ENCODE measurements at places on chromosomes 7 and 10.
A peak's percentile ranks its signal among the peaks of the same experiment; 100 is the strongest.

DNA sequence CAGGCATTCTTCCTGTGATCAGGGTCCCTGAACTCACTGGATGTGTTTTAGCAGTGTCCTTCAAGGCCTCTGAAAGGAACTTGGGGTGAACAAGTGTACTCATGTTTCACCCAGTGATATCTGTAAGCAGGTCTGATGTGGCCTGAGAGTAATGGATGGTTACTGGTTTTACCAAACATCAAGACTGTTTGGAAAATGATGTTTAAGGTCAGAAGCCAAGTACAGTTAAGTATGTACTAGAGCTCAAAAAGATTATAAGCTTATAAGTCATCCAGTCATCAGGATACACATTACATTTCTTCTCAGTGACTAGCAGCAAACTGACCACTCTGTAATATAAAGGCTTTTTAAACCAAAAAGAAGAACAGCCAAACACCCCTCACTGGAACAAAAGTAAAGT, 79.8 kb upstream of the PTN start:
- DNase-seq: no peak

DNA sequence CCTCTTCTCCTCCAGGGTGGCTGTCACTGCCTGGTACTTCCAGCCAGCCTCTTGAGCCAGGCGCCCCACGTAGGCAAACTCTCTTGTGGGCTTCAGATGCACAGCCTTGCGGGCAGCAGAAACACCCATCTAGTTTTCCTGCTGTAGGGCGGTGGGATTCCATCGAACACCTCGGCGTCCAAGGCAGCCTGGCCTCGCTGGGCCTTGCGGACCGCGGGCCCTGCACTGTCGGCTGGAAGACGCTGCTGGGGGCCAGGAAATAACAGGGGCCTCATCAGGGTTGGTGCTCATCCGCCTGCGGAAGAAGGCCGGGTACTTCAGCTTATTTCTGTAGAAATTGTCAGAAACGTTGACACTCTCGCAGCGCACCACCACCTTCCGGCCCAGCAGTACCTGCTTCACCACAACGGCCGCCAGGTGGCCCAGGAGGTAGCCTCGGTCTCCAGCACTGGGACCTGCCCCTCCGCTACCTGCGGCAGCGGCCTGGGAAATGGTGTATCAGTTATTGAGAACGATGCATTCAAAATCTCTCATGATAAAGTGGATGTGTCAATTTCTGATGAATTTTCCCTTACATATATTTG, 61.1 kb downstream of the WDFY4 start:
- peak; percentile 18 for DNase-seq

DNA sequence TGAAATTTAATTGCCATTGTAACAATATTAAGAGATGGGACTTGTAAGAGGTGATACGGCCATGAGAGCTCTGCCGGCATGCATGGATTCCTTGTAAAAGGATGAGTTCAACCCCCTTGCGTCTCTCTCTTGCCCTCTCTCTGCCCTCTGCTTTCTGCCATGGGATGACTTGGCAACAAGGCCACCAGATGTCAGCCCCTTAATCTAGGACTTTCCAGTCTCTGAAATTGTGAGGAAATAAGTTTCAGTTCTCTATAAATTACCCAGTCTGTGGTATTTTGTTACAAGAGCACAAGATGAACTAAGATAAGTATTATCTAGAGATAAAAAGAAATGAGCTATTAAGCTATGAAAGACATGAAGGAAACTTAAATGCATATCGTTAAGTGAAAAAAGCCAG, 145.7 kb upstream of the AHR start:
- DNase-seq: no peak

GRCh38 chr10:131838966-131839742, 61.7 kb upstream of the PPP2R2D start:
- no peak for DNase-seq

DNA sequence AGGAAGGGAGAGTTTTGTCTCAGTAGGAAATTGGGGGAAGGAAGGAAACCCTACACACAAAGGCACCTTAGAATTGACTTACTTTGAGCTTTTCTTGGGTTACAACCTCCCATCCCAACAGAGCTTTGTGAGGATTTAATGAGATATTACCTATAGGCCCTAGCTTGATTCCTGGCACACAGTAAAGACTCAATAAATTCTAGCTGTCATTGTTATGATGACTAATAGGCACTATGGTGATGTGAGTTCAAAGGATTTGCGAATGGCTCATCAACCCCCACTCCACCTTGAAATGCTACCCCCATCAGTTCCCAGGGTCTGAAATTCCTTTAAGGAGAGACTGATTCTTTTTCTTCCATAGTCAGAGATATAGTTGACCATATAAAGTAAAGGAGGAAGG, 67.9 kb upstream of the SMNDC1 start:
- no peak for DNase-seq

- no peak for DNase-seq
These were observed 515 bp downstream of the GSDME start for GRCh38 chr7:24756545-24757352.

DNA sequence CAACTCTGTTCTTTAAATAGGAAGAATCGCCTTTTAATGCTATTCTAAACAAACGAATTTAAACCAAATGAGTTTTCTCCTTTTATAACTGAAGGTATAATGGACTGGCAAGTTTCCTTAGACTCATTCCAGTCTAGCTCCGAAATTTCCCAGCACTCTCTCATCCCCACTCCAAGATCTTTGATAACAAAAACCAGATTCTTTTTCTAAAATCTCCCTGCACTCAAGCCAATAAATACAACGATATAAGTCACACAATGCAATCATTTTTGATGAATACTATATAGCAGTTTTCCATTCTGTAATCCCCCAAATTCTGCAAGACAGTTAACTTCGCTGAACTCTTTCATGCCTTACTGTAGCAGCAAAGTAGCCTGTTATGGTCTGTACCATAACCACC, 1.9 kb downstream of the OGA start:
- DNase-seq: no peak

- DNase-seq: no peak
These were observed 48.1 kb downstream of the CCNY start for GRCh38 chr10:35384265-35384868.

GRCh38 chr10:117226813-117227451, 14.0 kb upstream of the SLC18A2 start:
- no peak for DNase-seq

GRCh38 chr7:2474813-2475677, 1.2 kb downstream of the GRIFIN start:
- no peak for DNase-seq

DNA sequence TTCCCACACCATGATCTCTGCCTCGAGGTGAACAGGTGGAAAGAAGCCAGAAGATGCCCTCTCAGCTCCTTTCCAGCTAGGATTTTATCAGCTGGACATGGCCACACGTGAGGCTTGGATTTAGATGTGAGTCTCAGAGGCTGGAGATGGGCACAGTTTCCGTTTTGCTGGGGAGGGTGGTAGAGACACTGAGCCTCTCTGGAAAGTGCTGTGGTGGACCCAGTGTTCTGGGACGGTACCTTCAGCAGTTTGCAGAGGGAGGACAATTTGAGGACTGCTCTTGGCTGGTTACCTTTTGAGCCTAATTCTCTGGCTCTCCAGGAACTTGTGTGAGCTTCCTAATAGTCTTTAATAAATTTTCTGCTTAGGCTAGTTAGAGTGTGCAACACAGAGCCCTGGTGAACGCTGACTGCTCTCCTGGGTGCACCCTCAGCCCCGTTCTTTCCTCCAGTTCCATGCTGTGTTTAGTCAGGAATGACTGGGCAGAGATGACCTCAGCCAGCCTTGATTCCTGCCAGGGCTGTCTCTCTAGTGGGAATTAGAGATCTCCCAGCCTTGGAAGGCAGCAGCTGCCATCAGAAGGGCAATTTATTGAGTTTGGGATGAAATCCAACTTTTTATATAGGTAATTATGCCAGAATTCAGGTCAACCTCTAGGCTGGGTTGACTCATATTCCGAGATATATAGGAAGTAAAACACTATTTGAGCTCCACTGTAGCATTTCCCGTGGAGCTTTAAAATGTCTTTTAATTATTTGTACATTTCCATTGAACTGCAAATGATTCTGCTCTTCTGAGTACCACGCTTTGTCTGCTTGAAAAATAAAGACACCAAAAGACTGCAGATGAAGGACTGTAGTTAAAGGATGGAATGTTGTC, 103.9 kb downstream of the GATA3 start:
- no peak for DNase-seq

DNA sequence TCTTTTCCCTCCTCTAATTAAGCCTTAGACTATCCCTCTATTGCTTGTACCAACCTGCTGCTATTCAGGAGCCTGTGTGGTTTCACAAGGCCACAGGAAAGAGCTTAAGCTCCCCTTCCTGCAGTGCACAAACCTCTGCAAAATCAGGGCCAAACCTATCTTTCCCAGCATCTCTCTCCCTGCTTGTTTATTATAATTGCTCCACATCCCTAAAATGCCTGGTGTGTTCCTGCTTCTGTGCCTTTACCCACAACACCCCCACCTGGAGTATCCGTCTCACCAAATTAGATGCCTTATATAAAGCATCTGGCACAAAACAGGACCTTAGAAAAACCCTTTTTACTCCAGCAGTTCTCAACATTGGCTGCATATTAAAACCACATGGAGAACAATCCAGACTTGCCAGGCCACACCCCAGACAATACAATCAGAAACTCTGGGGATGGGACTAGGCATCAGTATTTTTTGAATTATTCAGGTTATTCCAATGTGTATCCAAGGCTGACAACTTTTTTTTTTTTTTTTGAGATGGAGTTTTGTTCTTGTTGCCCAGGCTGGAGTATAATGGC, 16.7 kb downstream of the SEC31B start:
- DNase-seq: no peak

DNA sequence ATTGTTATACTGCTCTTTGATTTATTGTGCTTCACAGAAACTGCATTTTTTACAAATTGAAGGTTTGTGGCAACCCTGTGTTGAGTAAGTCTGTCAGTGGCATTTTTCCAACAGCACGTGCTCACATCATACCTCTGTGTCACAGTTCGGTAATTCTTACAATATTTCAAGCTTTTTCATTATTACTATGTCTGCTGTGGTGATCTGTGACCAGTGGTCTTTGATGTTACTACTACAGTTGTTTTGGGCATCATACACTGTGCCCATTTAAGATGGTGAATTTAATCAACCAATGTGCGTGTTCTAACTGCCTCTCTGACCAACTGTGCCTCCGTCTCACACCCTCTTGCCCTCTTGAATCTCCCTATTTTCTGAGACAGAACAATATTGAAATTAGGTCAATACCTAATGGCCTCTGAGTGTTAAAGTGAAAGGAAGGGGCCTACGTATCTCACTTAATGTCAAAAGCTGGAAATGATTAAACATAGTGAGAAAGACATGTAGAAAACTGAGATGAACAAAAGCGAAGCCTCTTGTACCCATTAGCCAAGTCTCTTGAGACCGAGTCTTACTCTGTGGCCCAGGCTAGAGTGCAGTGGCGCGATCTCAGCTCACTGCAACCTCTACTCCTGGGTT, 20.2 kb upstream of the ASL start:
- DNase-seq: no peak

- no peak for DNase-seq
These were observed 39.6 kb upstream of the INPP5A start for GRCh38 chr10:132497861-132498561.

- no peak for DNase-seq
These were observed 70.0 kb upstream of the SFMBT2 start for GRCh38 chr10:7480742-7481367.

DNA sequence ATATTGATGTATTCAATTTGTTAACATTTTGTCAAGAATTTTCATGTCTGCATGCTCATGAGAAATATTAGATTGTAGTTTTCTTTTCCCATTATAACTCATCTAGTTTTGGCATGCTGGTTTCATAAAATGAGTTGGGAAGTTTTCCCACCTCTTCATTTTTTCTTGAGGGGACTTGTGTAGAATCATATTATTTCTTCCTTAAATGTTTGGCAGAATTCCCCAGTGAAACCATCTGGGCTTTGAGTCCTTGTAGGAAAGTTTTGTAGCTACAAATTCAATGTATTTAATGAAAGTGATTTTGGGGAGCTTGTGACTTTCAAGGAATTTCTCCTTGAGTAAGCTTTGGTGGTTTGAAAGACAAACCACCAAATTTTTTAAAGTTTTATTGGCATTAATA, 173.2 kb downstream of the PHTF2 start:
- no peak for DNase-seq

DNA sequence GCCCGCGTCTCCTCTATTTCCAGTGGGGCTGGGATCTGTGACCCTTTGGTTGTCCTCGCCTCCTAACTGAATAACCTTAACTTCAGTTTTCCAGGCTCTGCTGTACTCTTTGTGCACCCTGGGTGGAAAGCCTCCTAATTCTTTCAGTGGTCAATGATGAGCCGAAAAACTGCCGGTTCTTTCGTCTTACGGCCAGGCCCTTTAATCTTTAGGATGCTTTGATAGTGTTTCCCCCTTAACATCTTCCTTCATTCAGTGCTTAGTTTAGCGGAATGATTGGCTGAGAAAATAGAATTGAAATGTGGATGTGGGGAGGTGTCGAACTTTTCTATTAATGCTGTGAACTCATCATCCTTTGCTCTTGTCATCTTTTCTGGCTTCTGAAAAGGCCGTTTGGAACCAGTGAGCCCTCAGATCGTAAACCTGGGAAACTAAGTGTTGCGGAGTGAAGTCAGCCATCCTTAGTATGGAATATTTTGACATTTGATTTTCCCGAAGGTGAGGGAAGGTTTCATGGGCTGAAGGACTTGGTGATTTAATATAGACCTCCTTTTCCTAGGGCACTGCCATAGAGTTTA, 847 bp downstream of the GARS1 start:
- DNase-seq: no peak

DNA sequence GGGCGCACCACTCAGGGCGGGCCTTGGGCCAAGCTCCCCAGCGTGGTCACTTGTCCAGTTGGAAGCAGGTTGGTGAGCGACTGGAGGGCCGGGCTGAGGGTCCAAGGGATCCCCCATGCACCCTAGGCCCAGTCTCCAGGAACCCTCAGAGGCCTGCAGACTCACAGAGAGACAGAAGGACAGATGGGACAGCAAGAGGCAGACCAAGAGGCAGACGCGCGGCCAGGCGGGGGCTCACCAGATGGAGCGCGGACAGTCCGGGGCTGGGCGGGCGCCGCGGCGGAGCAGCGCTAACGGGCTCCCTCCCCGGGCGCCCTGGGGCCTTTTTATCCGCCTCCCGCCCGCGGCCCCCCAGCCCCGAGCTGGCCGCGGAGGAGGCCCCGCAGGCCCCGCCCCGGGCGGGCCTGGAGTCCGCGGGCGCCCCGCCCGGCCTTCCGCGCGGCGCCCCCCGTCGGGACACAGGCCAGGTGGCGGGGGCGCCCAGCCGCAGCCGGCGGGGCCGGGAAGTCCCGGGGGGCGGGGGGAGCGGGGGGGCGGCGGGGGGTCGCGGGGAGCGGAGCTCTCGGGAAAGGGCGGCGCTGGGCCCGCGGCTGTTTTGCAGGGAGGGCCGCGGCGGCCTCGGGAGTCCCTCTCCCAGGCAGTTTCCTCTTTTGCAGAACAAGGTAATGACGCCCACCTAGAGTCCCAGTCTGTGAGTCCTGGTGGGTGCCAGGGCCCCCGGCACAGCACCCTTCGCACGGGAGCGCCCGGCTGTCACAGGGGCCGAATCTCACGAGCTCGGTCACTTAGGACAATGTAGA, at the start of gene LOXL4:
Gene LOXL4, minus strand, starts transcription at position 301 of the 800 bp plus-strand sequence. CDS start 5,175 bp downstream, outside the sequence.
- DNase-seq: no peak

- DNase-seq: peak; percentile 58
These were observed 167.0 kb upstream of the PPP1R3A start for GRCh38 chr7:114085592-114086501.

All from activated CD8-positive, alpha-beta memory T cell treated with anti-CD3 and anti-CD28 coated beads, Interleukin-2, amount 10 ng/mL, durations not matched to agents 7 days and 5 days (primary cell).